ENCODE measurements at places on chromosomes 16 and 17.

- DNase-seq = no peak
These were observed 181.6 kb downstream of the DNAH9 start for GRCh38 chr17:11779892-11780291.

GRCh38 chr16:2174396-2175131 is 19.0 kb downstream of the TRAF7 start:
- DNase-seq = no peak

- DNase-seq = peak; percentile 68
These were observed 18.2 kb downstream of the COTL1 start for GRCh38 chr16:84599521-84600202.

DNA sequence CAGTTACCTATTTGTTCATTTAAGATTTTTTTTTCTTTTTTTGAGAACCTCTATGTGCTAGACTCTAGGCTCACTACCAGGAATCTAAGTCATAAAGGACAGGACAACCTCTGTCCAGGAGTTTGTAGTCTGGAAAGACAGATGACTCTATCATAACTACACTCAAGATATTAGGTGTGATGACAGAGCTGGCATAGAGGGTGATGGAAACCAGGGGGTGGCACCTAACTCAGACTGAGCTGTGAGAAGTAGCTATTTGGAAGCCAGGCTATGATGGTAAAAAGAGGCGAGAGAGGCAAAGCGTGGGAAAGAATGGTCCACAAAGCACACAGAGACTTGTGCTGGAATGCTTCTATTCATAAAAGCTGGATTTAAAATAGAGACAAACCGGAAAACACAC is 372.3 kb downstream of the SEC14L1 start:
- no peak for DNase-seq

GRCh38 chr16:55809851-55810250 is 23.0 kb downstream of the CES1 start:
- no peak for DNase-seq

DNA sequence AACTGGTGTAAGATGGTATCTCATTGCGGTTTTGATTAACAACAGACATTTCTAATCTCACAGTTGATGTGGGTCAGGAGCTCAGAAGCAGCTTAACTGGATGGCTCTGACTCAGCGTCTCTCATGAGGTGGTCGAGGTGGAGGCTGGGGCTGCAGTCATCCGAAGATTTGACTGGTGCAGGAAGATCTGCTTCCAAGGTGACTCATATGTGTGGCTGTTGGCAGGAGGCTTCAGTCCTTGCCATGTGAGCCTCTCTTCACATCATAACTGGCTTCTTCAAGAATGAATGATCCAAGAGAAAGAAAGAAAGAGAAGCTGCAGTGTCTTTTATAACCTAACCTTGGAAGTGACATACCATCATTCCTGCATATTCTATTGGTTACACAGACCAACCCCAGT is 376.1 kb downstream of the SEC14L1 start:
- DNase-seq = no peak

- no peak for DNase-seq
These were observed 184.6 kb downstream of the CNTNAP4 start for GRCh38 chr16:76461836-76462235.

DNA sequence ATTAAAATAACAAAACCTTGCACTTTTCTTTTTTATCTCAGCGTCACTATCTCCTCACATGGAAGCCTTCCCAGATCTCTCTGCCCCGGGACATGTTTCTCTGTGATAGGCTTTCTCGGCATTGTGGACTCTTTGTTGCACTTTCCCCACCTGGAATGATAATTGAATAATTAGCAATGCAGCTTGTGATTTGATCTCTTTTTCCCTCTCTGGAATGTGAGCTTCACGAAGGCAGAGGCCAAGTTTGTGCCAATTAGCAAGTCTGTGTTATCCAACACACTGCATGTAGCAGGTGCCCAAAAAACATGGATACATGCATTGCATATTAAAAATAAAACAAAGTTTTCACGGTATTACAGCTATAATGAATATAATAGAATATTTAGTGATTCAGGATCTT is 431.2 kb downstream of the HAPSTR1 start:
- DNase-seq = no peak

- DNase-seq = no peak
These were observed 34.1 kb upstream of the HELZ start for GRCh38 chr17:67279115-67279514.

Data from nephron progenitor cell (in vitro differentiated cells).